ENCODE measurements at places on chromosomes 12 and 14.

- no peak for DNase-seq
Observed at GRCh38 chr12:107774349-107775029, at the start of gene ASCL4. Gene ASCL4, plus strand, starts transcription at chr12:107774704. Its CDS starts 515 bp downstream, at chr12:107775219.

GRCh38 chr12:99005601-99006000 lies 360.5 kb downstream of the APAF1 start:
- DNase-seq = no peak

DNA sequence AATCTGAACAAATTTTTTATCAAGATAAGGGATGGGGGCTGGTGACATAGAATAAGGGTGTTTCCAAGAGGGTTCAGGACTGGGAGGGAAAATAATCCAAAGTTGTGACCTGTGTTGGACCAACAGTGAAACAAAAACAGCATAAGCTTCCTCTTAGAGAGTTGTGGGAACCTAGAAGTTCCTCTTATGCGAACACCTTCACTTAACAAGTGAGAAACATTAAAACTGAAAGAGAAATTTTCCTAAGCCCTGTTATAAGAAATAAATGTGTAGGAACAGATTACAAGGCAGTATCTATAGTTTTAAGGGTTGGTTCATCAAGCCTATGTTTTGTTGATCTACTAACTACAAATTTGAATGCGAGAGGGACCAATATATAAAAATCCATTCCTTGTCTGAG lies 58.4 kb downstream of the LLPH start:
- no peak for DNase-seq

DNA sequence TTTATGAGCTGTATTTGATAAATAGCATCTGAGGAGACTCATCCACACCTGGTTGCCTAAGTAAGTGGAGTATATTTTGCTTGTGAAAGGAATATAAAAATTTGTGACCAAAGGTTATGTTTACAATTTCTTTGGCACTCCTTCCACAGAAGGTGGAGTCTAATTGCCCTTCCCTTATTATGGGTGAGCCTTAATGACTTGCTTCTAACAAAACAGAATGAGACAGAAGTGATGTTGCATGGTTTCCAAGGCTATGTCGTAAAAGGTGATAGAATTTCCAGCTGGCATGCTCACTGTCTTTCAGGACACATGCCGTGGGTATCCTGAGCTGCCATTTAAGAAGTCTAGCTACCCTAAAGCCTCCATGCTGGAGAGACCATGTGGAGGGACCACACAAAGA lies 116.8 kb upstream of the ABCD2 start:
- no peak for DNase-seq

GRCh38 chr12:54012631-54013409 lies 4.0 kb downstream of the HOXC8 start:
- no peak for DNase-seq

- DNase-seq = no peak
Observed at GRCh38 chr12:66072566-66072965, 58.0 kb downstream of the LLPH start.

GRCh38 chr14:93861836-93862235 lies 65.3 kb upstream of the FAM181A start:
- no peak for DNase-seq

- DNase-seq = no peak
Observed at GRCh38 chr12:120874547-120875245, 29.5 kb downstream of the SPPL3 start.

- no peak for DNase-seq
Observed at GRCh38 chr12:124352839-124353238, 57.9 kb downstream of the RFLNA start.

- DNase-seq = no peak
Observed at GRCh38 chr12:13973996-13974395, 7.4 kb downstream of the GRIN2B start.

- DNase-seq = no peak
Observed at GRCh38 chr12:118183711-118184110, 47.8 kb downstream of the PEBP1 start.

GRCh38 chr14:28398506-28398905 lies 368.1 kb upstream of the FOXG1 start:
- DNase-seq = no peak

DNA sequence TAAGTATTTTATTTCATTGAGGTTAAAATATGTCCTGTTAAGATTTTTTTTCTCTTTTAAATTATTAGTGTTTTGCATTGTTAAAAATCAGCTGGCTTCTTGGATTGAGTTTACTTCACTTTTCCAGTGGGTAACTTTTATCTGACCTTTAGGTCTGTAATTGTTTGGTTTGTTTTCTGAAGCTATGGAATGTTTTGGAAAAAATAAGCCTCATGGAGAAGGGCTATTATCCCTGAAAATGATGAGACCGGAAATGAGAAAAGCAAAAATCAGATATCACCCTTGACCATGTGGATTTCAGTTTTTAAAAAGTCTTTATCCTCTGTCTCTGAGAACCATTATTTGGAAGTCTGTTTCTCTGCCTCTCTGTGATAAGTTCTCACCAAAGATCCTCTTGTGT lies 180.9 kb downstream of the RAD51B start:
- no peak for DNase-seq

DNA sequence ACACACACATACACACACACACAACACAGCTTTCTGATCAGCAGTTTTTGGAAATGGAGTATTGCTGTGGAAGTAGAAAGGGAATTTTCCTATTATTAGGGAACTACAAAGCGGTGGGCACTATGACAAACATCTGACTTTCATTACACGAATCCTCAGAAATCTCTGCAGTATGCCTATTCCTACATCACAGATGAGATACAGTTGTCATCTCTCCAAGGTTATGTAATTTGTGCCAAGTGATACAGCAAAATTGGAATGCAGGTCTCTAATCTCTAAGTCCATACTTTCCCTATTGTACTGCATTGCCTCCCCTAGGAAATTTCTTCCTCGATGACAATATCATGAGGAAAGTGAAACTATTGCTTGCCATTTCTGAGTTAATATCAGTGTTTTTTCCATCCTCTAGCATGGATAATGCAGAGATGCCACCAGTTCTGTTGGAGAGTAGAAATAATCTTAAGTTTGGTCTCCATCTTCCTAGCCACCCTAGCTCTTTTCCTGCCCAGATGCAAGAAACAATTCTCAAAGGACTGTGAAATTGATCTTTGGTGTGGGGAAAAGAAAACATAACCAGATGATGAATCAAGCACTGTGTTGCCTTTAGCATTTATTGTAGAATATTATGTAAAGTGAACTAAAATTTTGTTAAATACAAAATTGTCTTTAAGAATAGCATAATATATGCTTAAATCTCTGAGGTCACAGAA lies 94.7 kb downstream of the ERGIC2 start:
- no peak for DNase-seq

DNA sequence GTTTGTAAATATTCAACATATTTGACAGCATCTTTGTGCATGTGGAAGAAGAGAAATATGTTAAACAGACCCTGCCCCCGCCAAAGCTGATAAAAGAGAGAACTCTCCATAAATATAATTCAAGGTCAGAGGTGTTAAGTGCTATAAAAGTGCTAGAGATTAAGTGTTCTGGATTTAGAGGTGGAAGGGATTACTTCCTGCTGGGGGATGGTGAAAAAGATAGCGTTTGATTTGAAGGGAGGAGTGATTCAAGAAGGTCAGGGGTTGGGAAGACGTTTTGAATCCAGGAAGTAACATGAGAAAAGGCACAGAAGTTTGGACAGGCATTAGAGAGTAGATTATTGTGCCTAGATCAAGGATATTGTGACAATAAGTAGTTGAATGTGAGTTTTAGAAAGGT lies 30.2 kb downstream of the RIC8B start:
- no peak for DNase-seq

GRCh38 chr12:55675666-55676065 lies 32.0 kb downstream of the ITGA7 start:
- no peak for DNase-seq

- DNase-seq = no peak
Observed at GRCh38 chr14:90503582-90503981, 106.8 kb downstream of the CALM1 start.

GRCh38 chr12:127150028-127150427 lies 1116.9 kb upstream of the TMEM132C start:
- no peak for DNase-seq

GRCh38 chr14:52695481-52696091 lies at the start of gene ERO1A:
Gene ERO1A, minus strand, starts transcription at chr14:52695558. Its CDS starts 77 bp downstream, at chr14:52695481.
- peak; percentile 52 for DNase-seq

- no peak for DNase-seq
Observed at GRCh38 chr14:98168211-98168985, 1103.6 kb downstream of the BCL11B start.

DNA sequence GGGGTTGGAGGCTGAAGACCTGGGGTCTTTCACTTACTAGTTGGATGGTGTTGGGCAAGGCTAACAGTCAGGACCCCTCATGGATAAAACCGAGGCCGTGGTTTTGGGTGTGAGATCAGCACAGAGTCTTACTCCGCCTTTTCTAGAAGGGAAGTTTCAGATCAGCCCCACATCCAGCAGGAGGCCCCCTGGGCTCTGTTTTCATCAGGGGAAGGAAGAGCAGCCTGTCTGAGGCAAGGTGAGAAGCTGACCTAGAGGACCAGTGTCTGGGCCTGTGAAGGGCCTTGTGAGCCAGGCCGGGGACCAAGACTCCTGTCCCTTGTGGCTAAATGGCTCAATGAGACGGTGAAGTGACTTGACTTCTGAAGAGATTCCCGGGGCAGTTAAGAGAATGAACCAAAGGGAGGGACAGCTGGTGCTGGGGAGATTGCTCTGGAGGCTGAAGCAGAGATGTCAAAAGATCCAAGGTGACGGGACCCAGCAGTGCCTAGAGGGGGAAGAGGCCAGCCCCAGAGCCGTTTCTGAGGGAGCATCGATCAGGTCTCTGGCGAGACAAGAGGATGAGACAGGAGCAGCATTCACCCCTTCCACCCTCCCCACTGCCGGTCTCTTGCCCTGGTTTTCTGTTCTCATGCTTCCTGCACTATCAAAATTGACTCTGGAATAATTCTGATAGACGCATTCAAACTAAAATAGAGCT lies 40.1 kb upstream of the TSPAN9 start:
- DNase-seq = no peak

DNA sequence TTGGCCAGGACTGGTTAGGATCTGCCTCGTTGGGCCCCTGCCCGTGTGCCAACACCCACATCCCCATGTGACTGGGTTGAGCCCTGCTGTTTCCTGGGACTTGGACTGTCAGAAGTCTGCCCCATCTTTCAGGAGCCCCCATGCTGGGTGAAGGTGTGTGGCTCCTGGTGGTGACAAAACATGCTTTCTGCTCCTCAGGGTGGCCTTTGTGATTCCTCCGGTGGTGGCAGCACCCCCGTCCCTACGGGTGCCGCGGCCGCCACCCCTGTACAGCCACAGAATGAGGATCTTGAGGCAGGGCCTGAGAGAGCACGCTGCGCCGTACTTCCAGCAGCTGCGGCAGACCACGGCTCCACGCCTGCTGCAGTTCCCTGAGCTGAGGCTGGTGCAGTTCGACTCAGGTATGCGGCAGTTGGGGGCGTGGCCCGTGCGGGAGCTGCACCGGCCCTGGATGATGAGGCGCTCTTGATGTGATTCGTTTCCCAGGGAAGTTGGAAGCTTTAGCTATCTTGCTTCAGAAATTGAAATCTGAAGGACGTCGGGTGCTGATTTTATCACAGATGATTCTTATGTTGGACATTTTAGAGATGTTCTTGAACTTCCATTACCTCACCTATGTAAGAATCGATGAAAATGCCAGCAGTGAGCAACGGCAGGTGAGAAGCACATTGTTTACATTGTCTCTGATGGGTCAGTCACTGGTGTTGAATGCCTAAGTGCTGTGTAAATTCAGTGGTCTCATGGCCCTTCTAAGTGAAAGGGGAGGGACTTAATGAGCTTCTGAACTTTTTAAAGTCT lies 80.0 kb downstream of the EP400 start:
- DNase-seq = no peak

- DNase-seq = no peak
Observed at GRCh38 chr12:109714913-109715244, 1.3 kb downstream of the FAM222A start.

DNA sequence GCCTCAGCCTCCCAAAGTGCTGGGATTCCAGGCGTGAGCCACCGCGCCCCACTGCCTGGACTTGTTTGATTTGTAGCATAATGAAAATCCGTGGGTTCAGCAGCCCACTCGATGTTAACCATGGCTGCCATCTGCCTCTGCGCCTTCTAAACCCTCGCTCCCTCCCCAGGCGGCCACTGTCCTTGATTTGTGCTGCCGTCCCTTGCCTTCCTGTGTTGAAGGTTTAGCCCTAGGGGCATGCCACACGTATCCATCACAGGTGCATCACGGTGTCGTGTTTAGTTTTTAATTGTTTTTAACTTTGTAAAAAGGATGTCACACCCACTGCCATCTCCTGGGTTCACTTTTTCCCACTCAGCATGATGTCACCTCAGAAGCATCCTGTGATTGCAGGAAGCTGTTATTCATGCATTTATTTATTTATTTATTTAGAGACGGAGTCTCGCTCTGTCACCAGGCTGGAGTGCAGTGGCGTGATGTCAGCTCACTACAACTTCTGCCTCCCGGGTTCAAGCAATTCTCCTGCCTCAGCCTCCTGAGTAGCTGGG lies 24.5 kb upstream of the ULK1 start:
- DNase-seq = no peak
